ENCODE measurements at places on chromosomes 6 and 20.

DNA sequence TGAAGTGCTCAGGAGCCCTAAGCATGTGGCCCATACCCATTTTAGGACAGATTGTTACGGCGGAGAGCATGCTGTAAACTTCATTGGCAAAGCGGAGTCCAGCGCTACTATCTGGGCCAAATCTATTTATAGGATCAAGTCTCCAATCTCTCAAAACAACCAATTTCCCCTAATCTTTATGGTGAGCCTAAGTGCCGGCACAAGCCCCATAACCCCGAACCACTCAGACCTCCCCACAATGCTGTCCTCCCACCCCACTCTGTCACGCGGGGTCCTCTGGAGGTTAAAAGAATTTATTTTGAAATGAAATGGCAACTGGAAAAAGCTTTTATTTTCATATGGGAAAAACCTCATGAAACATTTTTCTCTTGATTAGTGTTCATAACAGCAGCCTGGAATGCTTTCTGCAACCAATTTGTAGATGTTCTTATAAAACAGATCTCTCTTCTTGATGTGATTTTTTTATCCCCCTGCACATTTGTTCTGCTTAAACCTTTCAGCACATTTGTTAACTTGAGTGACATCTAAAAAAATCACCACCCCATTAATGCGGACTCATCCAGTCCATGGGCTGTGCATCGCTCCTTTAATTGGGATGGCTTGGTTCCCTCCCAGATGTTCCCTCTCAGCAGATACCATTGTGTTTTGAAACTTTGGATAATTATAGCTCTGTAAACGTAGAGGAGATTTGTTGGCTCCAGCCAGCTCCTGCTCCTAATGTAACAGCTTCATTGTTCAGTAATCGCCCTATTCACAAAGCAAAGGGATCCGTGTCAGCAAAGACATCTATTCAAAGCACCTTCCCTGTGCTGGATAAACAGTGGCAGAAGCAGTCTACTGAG is 323.6 kb downstream of the CD83 start:
- DNase-seq, result no peak

- DNase-seq, result no peak
Measured at GRCh38 chr6:88952065-88952704, 11.2 kb downstream of the RNGTT start.

GRCh38 chr6:56552187-56553130 is 90.2 kb downstream of the DST start:
- no peak for DNase-seq

GRCh38 chr6:161434921-161435747 is 161.3 kb upstream of the AGPAT4 start:
- DNase-seq, result no peak

Measured in stimulated activated CD4-positive, alpha-beta T cell treated with anti-CD3 and anti-CD28 coated beads, Interleukin-15, amount 100 ng/mL, for 1 hour (primary cell).